ENCODE measurements at places on chromosomes 6 and 20. TPM values are rescaled to one million over a fixed set of nuclear protein-coding genes. Genes with fewer than 3 reads are reported as not detected.

- peaks cover 11% of the 10 kb centered on the region for H3K4me1 ChIP-seq
- H3K36me3 ChIP-seq: no peaks in the 10 kb centered on the region
- H3K4me3 ChIP-seq: peak overlapping the region; percentile 76
Observed at GRCh38 chr6:138692058-138692977, 81.3 kb upstream of the CCDC28A start.

GRCh38 chr6:122610690-122611455 lies 668 bp downstream of the PKIB start:
- H3K27ac ChIP-seq: no peak overlapping the region
- no peak for DNase-seq
- peaks cover 14% of the 10 kb centered on the region for H3K4me1 ChIP-seq
- peaks cover 28% of the 10 kb centered on the region for H3K27me3 ChIP-seq
- H3K36me3 ChIP-seq: no peaks in the 10 kb centered on the region
- peak overlapping the region; percentile 58 for H3K4me3 ChIP-seq

GRCh38 chr20:52454660-52455059 lies 263.1 kb upstream of the ZFP64 start:
- H3K27ac ChIP-seq: no peak overlapping the region
- no peaks in the 10 kb centered on the region for H3K36me3 ChIP-seq
- H3K4me3 ChIP-seq: no peak overlapping the region
- no peak for DNase-seq
- H3K4me1 ChIP-seq: no peaks in the 10 kb centered on the region

DNA sequence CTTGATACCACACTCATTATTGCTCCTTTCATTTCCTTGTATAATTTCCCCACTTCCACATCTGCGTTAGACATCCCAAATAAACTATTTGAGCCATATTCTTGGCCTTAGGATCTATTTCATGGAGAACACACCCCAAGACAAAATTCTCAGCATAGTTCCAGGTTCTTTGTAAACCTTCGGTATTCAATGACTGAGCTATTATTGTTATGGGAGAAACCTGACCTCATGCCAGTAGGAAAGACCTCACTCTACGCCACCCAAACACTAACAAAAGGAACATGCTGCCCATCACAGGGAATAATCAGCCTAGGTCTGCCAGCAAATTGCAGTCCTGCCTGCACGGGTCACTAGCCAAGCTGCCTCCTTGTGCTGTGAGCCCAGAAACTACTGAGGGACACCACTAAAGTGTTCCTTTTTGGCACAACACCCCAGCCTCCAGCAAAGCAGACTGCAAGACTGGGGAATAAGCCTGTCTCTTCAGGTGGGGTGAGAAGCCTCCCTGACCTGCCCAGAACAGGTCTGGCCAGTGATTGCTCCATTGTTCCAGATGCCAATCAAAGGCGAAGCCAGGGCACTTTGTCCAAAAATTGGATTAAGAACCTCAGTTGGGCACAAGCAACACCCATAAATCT lies 371.8 kb downstream of the MAFB start:
- H3K27me3 ChIP-seq: peaks cover 2% of the 10 kb centered on the region
- no peak for DNase-seq
- H3K36me3 ChIP-seq: no peaks in the 10 kb centered on the region
- H3K27ac ChIP-seq: no peak overlapping the region

GRCh38 chr6:113758826-113759574 lies 98.1 kb upstream of the MARCKS start:
- no peaks in the 10 kb centered on the region for H3K27me3 ChIP-seq
- no peaks in the 10 kb centered on the region for H3K36me3 ChIP-seq
- no peak overlapping the region for H3K4me3 ChIP-seq
- peaks cover 16% of the 10 kb centered on the region for H3K4me1 ChIP-seq
- no peak overlapping the region for H3K27ac ChIP-seq

BPIFB4 gene
- total RNA-seq: not detected

RUNX2 gene
- total RNA-seq: 2.2 TPM

TMEM74B gene
- total RNA-seq: 0.73 TPM

Data from B cell (primary cell).